Small intestine (tissue), 16 donors: ENCODE measurements at places on chromosomes 3 and 15. TPM values are rescaled to one million over a fixed set of nuclear protein-coding genes. Genes with fewer than 3 reads are reported as not detected.
A peak's percentile ranks its signal among the peaks of the same experiment; 100 is the strongest.

The CYP19A1 gene
- 0.33 TPM for polyA plus RNA-seq

The FAM81A gene
- polyA plus RNA-seq = 1.1 TPM

The HAPLN3 gene
- 7.6 TPM for polyA plus RNA-seq

The SLC24A5 gene
- polyA plus RNA-seq = not detected

DNA sequence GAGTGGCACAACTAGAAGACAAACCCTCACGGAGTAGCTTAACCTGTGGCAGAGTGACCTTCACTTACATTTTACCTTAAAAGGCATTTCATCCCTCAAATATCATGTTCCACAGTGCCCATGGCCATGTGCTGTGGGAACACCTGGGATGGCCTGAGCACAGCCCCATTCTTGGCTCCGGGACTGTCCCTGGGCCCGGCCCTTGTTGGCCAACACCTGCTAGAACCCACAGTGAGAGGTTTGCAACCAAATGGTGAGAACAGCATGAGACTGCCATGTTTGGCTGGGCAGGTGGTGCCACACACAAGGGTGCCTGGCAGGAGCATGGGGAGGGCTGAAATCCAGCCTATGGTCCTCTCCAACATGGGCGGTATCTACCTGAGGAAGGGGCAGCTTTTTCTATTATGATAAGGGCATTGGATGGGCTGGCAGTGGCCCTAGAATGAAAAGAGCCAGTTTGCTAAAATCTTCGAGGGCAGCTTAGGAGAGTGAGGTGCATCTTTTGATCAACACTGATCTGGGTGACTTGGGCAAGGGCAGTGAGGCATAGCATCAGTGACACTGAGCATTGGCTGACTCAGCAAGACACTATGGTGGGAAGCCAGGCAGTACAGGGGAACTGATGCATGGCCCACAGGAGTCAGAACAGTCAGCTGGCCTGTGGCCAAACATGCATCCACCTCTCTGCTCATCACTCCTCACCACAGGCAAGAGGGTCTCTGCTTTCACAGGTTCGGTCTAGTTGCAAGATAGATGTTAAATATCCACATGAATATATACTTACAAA is 53.9 kb downstream of the SYNM start:
- no peak for DNase-seq

DNA sequence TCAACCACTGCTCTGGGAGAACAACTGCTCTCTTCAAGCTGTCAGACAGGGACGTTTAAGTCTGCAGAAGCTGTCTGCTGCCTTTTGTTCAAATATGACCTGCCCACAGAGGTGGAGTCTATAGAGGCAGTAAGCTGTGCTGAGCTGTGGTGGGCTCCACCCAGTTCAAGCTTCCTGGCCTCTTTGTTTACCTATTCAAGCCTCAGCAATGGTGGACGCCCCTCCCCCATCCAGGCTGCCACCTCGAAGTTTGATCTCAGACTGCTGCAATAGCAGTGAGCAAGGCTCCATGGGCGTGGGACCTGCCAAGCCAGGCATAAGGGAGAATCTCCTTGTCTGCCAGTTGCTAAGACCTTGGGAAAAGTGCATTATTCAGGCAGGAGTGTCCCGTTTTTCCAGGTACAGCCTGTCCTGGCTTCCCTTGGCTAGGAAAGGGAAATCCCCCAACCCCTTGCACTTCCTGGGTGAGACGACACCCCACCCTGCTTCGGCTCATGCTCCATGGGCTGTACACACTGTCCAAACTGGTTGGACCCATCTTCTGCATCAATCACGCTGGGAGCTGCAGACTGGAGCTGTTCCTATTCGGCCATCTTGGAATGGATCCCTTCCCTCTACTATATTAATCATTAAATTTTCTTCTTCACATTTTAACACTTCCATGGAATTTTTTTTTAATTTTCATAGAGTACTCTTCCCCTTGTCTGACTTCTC is 167.0 kb upstream of the UBE2E2 start:
- peak; percentile 2 for DNase-seq

- no peak for DNase-seq
These were observed 121.4 kb upstream of the RARB start for GRCh38 chr3:25306705-25307104.

GRCh38 chr3:13480340-13481318 is 523 bp downstream of the HDAC11 start:
- DNase-seq = peak; percentile 74

GRCh38 chr15:66039117-66039871 is 170.0 kb downstream of the RAB11A start:
- DNase-seq = no peak

GRCh38 chr3:62436785-62437184 is 63.4 kb upstream of the FEZF2 start:
- no peak for DNase-seq

DNA sequence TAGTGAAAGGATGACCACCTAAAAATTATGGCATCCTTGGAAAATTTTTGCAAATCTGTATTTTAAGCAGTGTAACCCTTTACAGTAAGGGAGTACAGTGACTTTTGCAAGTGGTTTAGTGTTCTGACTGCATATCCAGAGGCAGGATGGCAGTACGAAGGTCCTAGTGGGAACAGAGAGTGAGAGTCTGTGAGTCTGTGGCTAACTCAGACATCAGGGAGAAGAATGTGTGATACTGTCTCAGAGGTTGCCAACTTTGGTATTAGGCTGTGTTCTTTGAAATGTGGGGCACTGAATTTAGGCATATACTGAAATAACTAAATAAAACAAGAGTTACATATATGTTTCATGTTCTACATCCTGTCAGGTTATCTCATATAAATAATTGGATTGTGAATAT is 25.7 kb downstream of the PRKCI start:
- DNase-seq = no peak

DNA sequence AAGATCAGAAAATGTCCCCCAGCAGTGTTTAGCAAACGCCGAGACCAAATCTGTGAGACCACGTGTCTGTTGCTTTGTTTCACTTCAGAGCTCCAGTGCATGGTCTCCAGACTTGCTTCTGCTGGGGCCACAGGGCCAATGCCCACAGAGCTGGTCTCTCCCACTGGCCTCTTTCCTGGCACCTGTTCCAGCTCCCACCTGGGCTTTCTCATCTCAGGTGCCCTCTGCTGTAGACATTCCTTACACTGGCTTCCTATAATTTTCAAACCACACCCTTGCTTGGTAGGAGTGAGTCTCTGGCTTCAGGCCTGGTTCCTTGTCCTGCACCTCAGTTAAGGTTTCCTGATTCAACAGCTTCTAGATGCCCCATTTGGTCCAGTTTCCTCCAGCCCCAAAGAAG is 243.1 kb downstream of the ADAMTS17 start:
- no peak for DNase-seq
